ENCODE measurements at places on chromosomes 16 and 17.
A peak's percentile ranks its signal among the peaks of the same experiment; 100 is the strongest.

DNA sequence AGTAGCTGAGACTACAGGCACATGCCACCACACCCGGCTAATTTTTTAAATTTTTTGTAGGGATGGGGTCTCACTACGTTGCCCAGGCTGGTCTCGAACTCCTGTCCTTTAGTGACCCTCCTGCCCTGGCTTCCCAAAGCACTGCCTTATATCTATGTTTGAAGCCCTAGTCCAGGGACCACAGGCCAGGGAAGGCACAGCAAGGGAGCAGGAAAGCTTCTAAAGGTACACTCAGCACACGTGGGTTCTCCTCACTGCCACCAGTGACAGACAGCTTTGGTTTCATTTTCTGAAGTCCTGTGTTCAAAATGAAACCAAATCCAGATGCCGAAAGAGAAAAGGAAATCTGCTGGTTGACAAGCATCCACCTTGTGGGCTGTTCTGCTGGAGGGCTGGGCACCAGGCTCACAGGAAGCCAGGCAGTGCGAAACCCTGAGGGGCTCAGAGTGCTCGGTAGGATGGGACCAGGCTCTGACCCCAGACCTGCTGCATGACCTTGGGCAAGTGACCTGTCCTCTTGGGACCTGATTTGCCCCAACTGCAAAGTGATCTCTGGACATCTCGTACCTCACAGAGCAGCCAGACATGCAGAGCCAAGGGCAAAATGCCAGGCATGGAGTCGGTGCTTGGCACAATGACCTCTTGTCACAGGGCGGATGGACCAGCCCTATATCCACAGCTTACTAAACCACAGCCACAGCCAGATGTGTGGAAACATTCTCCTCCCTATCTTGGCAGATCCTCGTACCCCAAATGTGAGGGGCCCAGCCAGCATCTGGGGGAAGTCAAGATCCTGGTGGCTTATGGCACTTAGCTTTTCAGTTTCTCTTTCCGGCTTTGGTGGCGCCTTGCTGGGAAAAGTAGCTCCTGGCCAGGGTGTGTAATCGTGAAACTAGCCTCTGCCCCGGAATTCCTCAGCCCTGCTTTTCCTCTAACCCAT is 2.8 kb upstream of the SOCS1 start:
- no peak for DNase-seq

- no peak for DNase-seq
Measured at GRCh38 chr17:75892556-75893224, 4.1 kb downstream of the TRIM65 start.

DNA sequence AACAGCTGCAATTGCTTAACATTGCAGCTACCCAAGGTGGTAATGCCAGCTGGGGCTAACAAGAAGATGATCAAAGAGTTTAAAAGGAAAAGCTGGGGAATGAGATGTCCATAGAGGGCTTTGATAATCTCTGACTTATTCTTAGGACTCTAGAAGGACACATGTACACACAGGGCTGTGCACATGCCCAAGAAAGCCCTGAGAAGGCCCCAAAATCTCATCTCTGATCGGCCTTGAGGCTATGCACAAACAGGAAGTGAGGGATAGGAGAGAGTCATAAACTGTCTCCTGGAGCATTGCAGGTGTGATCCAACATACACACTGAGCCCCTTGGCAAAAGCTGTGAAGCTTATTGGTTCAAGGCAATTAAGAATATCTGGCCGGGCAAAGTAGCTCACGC is 17.2 kb upstream of the RABEP1 start:
- no peak for DNase-seq

GRCh38 chr17:78675836-78676235 is 98.6 kb upstream of the DNAH17 start:
- DNase-seq, result no peak

GRCh38 chr16:80725566-80726162 is 78.7 kb downstream of the CDYL2 start:
- peak; percentile 47 for DNase-seq

GRCh38 chr17:19752216-19753050 is 4.3 kb upstream of the ALDH3A1 start:
- DNase-seq, result no peak

Measured in renal cortical epithelial cell (primary cell).